ENCODE measurements at places on chromosomes 5 and 9.
A peak's percentile ranks its signal among the peaks of the same experiment; 100 is the strongest.

GRCh38 chr5:1432296-1432695 is 12.9 kb downstream of the SLC6A3 start:
- DNase-seq: no peak

- DNase-seq: no peak
Measured at GRCh38 chr9:129849901-129850300, 14.6 kb downstream of the USP20 start.

DNA sequence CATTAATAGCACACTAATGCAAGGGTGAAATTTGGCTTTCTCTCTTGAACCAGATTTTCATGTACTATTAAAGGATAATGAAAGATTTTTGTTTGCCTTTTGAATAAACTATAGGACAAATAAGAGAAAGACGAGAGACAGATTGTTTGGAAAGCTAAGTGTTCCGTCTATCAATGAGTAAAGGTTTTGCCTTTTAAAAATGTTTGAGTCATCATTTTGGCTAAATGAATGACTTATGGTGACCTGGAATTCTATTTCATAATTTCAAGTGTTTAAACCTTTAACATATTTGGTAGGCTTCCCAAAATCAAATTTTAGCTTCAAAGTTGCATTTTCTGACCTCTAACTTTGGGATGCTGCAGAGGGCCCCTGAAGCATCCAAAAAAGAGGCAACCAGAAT is 145.2 kb downstream of the SLC25A46 start:
- DNase-seq: peak; percentile 4

DNA sequence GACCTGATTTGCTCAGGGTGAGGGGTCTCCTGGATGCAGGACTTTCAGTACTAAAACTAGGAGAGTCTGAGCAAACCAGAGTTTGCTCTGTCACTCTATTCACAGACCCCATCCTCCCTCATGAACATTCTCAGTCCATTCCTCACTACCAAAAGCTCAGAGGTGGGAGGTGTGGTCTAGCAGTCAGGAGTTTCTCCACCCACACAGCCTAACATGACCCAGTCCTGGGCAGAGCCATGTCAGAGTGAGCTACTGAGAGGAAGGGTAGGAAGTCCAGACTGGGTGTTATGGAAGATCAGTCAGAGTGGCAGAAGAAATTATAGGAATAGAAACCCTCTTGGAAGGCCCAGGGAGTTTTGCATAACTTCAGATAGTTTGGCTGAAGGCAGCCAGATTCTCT is 113.3 kb upstream of the GRAMD2B start:
- peak; percentile 14 for DNase-seq

DNA sequence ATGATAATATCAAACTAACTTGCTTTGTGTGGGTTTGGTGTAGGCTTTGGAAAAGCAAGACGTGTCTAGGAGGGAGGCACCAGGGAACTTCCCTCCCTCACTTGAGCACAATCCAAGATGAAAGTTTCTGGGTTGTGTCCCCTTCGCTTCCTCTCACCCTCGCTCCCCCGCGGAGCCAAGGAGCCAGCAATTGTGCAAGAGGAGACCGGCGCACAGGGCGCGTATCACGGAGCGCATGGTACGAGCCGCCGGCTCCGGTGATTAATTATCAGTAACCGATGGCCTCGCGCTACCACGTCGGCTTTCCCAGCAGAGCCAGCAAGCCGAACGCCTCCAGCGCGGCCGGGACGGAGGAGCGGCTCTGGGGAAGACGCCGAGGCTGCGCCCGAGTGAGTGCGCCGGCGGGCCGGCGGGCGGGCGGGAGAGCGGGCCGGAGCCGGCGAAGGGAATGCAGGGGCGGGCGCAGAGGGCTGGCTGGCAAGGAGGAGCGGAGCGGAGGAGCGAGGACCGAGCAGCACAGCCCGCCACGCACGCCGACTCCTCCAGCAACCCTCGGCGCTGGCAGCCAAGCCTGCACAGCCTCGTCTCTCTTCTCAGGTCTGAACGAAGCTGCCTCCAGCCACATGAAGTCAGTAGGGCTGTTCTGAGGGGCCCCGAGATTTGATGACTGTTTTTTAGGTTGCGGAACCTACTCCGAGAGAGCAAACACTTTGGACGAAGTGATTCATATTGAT is 143.6 kb downstream of the BNC2 start:
- DNase-seq: peak; percentile 88

DNA sequence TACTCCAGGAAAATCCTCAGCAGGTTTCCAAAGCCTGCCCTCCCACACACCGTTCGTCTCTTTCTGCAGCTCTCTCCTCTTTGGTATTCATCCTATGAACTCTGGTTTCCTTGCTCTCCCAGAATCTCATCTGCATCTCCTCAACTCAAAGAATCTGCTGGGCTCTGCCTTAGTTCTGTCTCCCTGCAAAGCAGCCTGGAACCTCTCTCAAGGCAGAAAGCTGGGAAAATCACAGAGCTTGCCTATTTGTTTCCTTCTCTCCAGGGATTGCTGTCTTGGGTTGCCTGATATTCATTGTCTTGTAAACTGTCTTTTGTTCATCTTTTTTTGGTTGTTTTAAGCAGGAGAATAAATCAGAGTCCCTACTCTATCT is 5.3 kb upstream of the ERAP2 start:
- no peak for DNase-seq

GRCh38 chr5:137834498-137835049 is 33.1 kb upstream of the MYOT start:
- no peak for DNase-seq

- DNase-seq: peak; percentile 50
Measured at GRCh38 chr9:116278326-116278725, 124.7 kb downstream of the PAPPA start.

DNA sequence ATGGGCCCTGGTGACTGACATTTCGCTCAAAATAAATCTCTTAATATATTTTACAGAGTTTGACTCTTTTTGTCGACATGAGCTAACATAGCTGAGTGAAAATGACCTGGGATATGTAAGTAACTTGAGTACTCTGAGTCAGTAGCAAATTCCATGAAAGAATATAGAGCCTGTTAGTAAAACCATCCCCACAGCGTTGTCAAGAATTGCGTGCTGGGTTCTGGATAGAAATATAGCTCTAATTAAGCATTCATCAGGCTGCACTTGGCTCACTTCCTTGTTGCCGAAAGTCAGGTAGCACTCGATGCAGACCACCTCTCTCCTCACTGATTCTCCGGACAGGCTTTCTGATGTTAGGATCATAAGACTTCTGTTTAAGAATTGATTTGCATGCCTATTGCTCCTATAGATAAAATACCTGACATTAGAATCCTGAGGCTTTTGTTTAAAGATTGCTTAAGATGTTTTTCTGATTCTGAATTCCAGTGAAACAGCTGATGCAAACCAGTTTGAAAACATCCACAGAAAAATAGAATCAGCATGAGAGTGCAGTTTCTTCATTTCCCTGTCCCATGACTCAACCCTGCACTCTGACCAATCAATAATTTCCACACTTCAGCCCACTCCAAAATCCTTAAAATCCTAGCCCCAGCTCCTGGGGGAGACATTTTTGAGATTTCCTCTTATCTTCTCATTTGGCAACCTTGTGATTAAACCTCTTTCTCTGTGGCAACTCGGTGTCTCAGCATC is 310.6 kb downstream of the DIRAS2 start:
- DNase-seq: peak; percentile 58

DNA sequence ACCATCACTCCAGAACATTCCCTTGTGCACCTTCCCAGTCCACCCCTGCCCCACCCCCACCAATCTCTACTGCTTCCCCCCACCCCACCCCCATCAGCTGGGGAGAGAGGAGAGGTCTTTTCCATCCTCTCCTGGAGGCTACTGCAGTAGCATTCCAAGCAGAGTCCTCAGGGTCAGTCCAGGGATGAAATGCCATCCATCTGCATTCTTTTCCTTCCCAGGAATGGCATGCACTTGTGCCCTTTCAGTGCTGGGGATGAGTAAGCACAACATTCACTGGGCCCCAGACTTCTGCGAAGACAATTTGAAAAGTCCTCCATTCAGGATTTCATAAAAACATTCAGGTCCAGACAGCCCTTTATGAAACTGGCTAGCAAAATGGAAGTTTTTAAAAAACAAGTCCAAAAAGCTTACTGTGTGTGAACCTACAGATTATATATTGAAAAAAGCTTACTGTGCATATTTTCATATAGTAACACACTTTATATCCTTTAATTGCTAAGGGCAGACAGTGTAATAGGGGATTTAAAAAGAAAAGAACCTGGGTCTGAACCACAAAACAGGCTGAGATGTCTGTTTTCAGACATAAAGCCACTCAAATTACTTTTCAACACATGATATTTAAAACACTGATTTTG is 50.0 kb upstream of the GOLPH3 start:
- DNase-seq: peak; percentile 88

DNA sequence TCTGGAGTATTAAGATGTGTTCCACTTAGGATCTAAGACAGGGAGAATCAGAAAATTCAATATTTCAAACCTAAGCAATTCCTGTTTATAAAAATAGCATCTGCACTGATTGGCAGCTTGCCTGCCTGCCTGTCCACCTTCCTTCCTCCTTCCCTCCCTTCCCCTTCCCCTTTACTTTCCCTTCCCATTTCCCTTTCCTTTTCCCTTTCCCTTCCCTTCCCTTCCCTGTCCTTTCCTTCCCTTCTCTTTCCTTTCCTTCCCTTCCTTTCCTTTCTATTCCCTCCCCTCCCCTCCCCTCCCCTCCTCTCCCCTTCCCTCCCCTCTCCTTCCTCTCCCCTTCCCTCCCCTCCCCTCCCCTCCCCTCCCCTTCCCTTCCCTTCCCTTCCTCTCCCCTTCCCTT is 40.8 kb downstream of the PRDM6 start:
- no peak for DNase-seq

GRCh38 chr5:133269691-133270090 is 217.9 kb downstream of the HSPA4 start:
- DNase-seq: no peak

DNA sequence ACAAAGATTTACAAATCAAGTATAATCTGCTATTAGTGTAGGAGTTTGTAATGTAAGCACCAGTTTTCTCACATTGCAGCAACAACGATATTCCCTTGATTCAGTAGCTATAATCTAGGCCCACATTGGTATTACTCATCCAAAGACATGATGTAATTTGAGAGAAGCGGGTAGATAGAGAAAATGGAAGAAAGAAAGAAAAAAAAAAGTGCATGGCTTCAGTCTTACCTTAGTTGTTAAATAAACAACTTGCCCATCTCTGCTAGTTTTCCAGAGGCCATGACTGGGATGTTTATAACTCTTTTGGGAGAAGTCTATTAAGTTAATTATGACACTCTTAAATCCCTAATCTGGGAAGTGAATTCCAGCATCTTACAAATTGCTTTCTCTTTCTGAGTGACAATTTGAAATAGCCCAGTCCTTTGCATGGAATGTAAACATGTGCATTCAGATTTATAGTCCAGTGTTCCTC is 2.8 kb downstream of the MELK start:
- DNase-seq: peak; percentile 27

GRCh38 chr5:126982926-126983873 is 47.2 kb downstream of the MARCHF3 start:
- no peak for DNase-seq

- DNase-seq: no peak
Measured at GRCh38 chr9:123696476-123696875, 233.4 kb downstream of the DENND1A start.

Measured in kidney tubule cell (primary cell).